ENCODE measurements at places on chromosomes 13 and 19. TPM values are rescaled to one million over a fixed set of nuclear protein-coding genes. Genes with fewer than 3 reads are reported as not detected.

KLK4 gene
- not detected for total RNA-seq

CEACAM19 gene
- total RNA-seq: 1.4 TPM

CD22 gene
- not detected for total RNA-seq

CD209 gene
- total RNA-seq: not detected

ZFP36 gene
- total RNA-seq: 116 TPM

ZNF223 gene
- total RNA-seq: 8.8 TPM

COL4A1 gene
- total RNA-seq: 811 TPM

ZNF471 gene
- 4.6 TPM for total RNA-seq

CARM1 gene
- 30.6 TPM for total RNA-seq

LILRA1 gene
- not detected for total RNA-seq

MYO1F gene
- 0.70 TPM for total RNA-seq

OR7E24 gene
- total RNA-seq: not detected

FAM83E gene
- not detected for total RNA-seq

TPGS1 gene
- 99.7 TPM for total RNA-seq

LHFPL6 gene
- total RNA-seq: 72.5 TPM

KCNJ14 gene
- total RNA-seq: 1.8 TPM

CATSPERD gene
- total RNA-seq: not detected

CGB2 gene
- total RNA-seq: not detected

CEACAM16 gene
- not detected for total RNA-seq

METTL21C gene
- total RNA-seq: not detected

FKRP gene
- 21.5 TPM for total RNA-seq

ZNF557 gene
- total RNA-seq: 7.8 TPM

OR10H1 gene
- total RNA-seq: not detected

CCDC8 gene
- total RNA-seq: 72.2 TPM

CD70 gene
- total RNA-seq: not detected

FOXA3 gene
- not detected for total RNA-seq

CDC37 gene
- 157 TPM for total RNA-seq

TUBA3C gene
- total RNA-seq: not detected

KLHL26 gene
- total RNA-seq: 6.5 TPM

FCAR gene
- total RNA-seq: not detected

IGFL3 gene
- not detected for total RNA-seq

TMEM59L gene
- total RNA-seq: 14.5 TPM

C5AR2 gene
- under 0.01 TPM for total RNA-seq

ADPRHL1 gene
- 0.60 TPM for total RNA-seq

PLIN5 gene
- not detected for total RNA-seq

MEIS3 gene
- total RNA-seq: 56.1 TPM

ZNF763 gene
- 1.6 TPM for total RNA-seq

LYPD3 gene
- total RNA-seq: not detected

IL4I1 gene
- not detected for total RNA-seq

PSG6 gene
- not detected for total RNA-seq

GRIN3B gene
- total RNA-seq: 0.70 TPM
